ENCODE measurements at places on chromosomes 4 and X. TPM values are rescaled to one million over a fixed set of nuclear protein-coding genes. Genes with fewer than 3 reads are reported as not detected.

The CYBB gene
- total RNA-seq = 0.03 TPM

The SLC6A14 gene
- not detected for total RNA-seq

The CLTRN gene
- 0.90 TPM for total RNA-seq

The AKAP14 gene
- total RNA-seq = not detected

The GPR143 gene
- total RNA-seq = not detected

The PTPN13 gene
- total RNA-seq = 5.6 TPM

The HAUS3 gene
- 7.9 TPM for total RNA-seq

The EXOSC9 gene
- total RNA-seq = 31.5 TPM

The F8A3 gene
- 0.65 TPM for total RNA-seq

The WDR17 gene
- total RNA-seq = 1.8 TPM

The NUDT11 gene
- total RNA-seq = 3.9 TPM

The MAP3K15 gene
- 2.0 TPM for total RNA-seq

The MSX1 gene
- total RNA-seq = 10.9 TPM

The PCYT1B gene
- not detected for total RNA-seq

The CXCL8 gene
- total RNA-seq = 19.2 TPM

Data from A549 treated with DMSO at 1 μM for 4 hours (cell line).